ENCODE measurements at places on chromosomes 16 and 17. TPM values are rescaled to one million over a fixed set of nuclear protein-coding genes. Genes with fewer than 3 reads are reported as not detected.

PIRT gene
- not detected for total RNA-seq

C16orf87 gene
- total RNA-seq: 11.6 TPM

RMI2 gene
- total RNA-seq: 11.4 TPM

HOXB13 gene
- total RNA-seq: not detected
